ENCODE measurements at places on chromosomes 13 and 19. TPM values are rescaled to one million over a fixed set of nuclear protein-coding genes. Genes with fewer than 3 reads are reported as not detected.

Gene BORA
- 9.7 TPM for total RNA-seq

Gene PBX4
- total RNA-seq: 6.0 TPM

Gene PRKD2
- total RNA-seq: 39.0 TPM

Gene RGL3
- under 0.01 TPM for total RNA-seq

Gene ARHGEF7
- total RNA-seq: 38.3 TPM

Gene MBD3L2
- total RNA-seq: not detected

Gene FPR3
- total RNA-seq: not detected

Gene KASH5
- total RNA-seq: not detected

Gene ETV2
- total RNA-seq: not detected

Gene ZNF835
- 0.64 TPM for total RNA-seq

Gene APOC4
- total RNA-seq: not detected

Gene CLEC17A
- not detected for total RNA-seq

Gene IER2
- total RNA-seq: 119 TPM

Gene RASAL3
- total RNA-seq: 0.32 TPM

Gene DAND5
- total RNA-seq: not detected

Gene UPK1A
- total RNA-seq: not detected

Gene FLT3LG
- 3.5 TPM for total RNA-seq

Gene RETN
- not detected for total RNA-seq

Gene BEST2
- 1.8 TPM for total RNA-seq

Gene PRTN3
- 2.6 TPM for total RNA-seq

Gene FBN3
- total RNA-seq: not detected

Gene MAP4K1
- total RNA-seq: not detected

Gene AZU1
- total RNA-seq: not detected

Gene LGALS14
- total RNA-seq: not detected

Gene SLC10A2
- total RNA-seq: not detected

Gene PPAN
- total RNA-seq: 38.7 TPM

Gene ZNF497
- total RNA-seq: 0.52 TPM

Gene RPL13A
- total RNA-seq: 4,767 TPM

Gene PEX11G
- 4.2 TPM for total RNA-seq

Gene MAMSTR
- 1.6 TPM for total RNA-seq

Gene ASF1B
- total RNA-seq: 26.4 TPM

Gene PRMT1
- 372 TPM for total RNA-seq

Gene PGLYRP2
- total RNA-seq: not detected

Gene DPF1
- 3.9 TPM for total RNA-seq

Gene OR7C1
- total RNA-seq: not detected

All from epithelial cell of alveolus of lung (primary cell).